Thymus (tissue), 14 donors: ENCODE measurements at places on chromosomes 5 and 9. TPM values are rescaled to one million over a fixed set of nuclear protein-coding genes. Genes with fewer than 3 reads are reported as not detected.

DNA sequence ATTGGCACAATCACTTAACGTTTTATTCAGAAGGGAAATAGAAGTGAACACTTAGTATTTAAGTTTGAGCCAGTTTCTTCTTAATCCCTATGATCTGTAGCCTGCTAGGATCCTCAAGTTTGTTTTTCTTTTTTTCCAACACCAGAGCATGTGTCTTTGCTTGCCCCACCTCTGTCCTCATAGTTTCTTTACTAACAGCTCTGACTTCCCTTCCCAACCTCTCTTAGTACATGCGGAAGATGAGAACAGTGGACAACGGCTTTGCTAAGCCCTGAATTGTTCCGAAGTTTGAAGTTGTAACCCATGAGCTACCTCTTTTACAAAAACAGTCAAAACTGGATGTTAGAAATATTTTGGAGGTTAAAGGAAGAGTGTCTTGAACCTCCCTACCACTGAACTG lies 61.7 kb upstream of the TAF11L2 start:
- H3K36me3 ChIP-seq: no peaks in the 10 kb centered on the region
- H3K4me3 ChIP-seq: no peak overlapping the region
- H3K4me1 ChIP-seq: no peaks in the 10 kb centered on the region
- H3K27me3 ChIP-seq: no peaks in the 10 kb centered on the region

DNA sequence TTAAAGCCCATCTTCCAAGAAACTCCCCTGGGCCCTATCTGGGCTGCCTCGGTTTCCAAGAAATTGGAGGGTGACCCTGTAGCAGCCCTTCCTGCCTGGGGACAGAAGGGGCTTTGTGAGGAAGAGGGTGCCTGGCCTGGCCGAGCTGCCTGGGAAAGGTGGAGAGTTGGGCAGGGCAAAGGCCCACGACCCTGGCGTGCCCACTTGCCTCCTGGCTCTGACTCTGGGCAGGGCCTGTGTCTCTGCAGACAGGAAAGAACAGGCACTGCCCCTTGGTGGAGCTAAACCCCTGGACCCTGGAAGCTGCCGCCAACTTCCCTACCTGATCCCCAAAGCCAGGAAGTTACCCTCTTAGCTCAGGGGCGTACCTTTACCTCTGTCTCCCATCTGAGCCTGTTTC lies 149.3 kb downstream of the RGS3 start:
- no peak overlapping the region for H3K27ac ChIP-seq
- H3K4me1 ChIP-seq: peaks cover 5% of the 10 kb centered on the region
- H3K27me3 ChIP-seq: no peaks in the 10 kb centered on the region

GRCh38 chr5:24353611-24354010 lies 291.2 kb downstream of the CDH10 start:
- H3K27me3 ChIP-seq: no peaks in the 10 kb centered on the region
- no peak overlapping the region for H3K27ac ChIP-seq
- H3K4me3 ChIP-seq: no peak overlapping the region
- no peaks in the 10 kb centered on the region for H3K36me3 ChIP-seq
- no peak for DNase-seq
- no peaks in the 10 kb centered on the region for H3K4me1 ChIP-seq

DNA sequence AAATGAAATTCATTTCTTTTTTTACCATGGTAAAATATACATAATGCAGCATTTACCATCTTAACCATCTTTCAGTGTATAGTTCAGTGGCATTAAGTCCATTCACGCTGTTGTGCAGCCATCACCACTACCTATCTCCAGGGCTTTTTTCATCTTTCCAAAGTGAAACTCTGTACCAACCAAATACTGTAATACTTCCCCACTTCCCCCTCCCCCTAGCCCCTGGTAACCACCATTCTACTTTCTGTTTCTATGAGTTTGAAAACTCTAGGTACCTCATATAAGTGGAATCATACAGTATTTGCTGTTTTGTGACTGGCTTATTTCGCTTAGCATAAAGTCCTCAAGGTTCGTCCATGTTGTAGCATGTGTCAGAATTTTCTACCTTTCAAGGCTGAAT lies 23.4 kb downstream of the SPAAR start:
- H3K4me3 ChIP-seq: no peak overlapping the region
- no peak for DNase-seq
- H3K36me3 ChIP-seq: no peaks in the 10 kb centered on the region
- H3K27me3 ChIP-seq: no peaks in the 10 kb centered on the region
- H3K4me1 ChIP-seq: peaks cover 3% of the 10 kb centered on the region

GRCh38 chr9:117704597-117704996 lies 394 bp downstream of the TLR4 start:
- H3K4me3 ChIP-seq: no peak overlapping the region
- no peaks in the 10 kb centered on the region for H3K4me1 ChIP-seq
- H3K27me3 ChIP-seq: no peaks in the 10 kb centered on the region
- no peak for DNase-seq
- no peaks in the 10 kb centered on the region for H3K36me3 ChIP-seq
- H3K27ac ChIP-seq: peak overlapping the region; percentile 43

GRCh38 chr9:121459513-121459912 lies 40.1 kb downstream of the GGTA1 start:
- no peaks in the 10 kb centered on the region for H3K36me3 ChIP-seq
- H3K4me3 ChIP-seq: no peak overlapping the region

- no peak overlapping the region for H3K27ac ChIP-seq
- no peaks in the 10 kb centered on the region for H3K27me3 ChIP-seq
- DNase-seq: no peak
- no peak overlapping the region for H3K4me3 ChIP-seq
- no peaks in the 10 kb centered on the region for H3K36me3 ChIP-seq
Measured at GRCh38 chr5:116415182-116415581, 159.4 kb downstream of the SEMA6A start.

DNA sequence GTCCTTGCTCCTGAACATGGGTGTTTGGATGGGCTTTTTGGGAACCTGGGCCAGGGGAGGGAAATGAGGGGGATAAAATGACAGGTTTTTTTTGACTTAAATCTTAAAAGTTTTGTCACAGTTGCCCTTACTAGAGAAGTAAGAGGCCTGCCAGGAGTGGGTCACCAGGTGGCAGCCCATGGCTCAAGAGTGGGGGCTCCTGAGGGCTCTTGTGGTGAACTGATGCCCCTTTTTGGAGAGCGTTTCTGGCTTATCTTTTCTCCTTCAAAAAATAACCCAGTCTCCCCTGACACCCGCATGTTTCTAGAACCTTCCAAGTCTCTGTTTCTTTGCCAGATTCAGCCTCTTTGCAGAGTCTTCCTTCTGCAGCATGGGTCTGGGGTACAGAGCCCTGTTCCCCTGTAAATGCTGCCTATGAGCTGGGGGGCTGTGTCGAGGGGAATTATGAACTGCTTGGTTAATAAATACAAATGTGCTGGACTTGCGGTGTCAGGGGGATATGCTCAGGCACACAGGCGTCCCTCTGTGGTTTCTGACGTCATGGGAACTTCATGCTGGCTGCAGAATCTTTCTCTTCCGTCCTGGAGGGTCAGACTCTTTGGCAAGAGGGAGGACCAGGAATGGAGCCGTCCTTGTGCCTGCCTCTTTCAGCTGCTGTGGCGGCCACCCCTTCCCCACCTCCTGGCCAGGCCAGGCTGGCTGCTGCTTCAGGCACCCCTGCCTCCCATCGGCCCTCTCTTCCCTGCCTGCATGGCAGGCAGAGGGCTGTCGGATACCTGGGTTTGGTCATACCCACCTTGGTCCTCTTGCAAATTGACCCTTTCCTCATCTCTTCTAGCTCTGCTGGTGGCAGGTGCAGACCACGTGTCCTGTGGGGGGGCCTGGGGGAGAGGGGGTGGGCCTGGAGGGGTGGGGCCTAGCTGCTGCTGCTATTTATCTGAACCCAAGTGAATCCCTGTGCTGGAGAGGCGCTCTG lies 30.1 kb downstream of the PTPA start:
- peaks cover 53% of the 10 kb centered on the region for H3K4me1 ChIP-seq
- H3K27me3 ChIP-seq: no peaks in the 10 kb centered on the region
- H3K4me3 ChIP-seq: peak overlapping the region; percentile 47
- H3K27ac ChIP-seq: peak overlapping the region; percentile 98

- H3K27me3 ChIP-seq: no peaks in the 10 kb centered on the region
- DNase-seq: no peak
- no peak overlapping the region for H3K4me3 ChIP-seq
- no peaks in the 10 kb centered on the region for H3K36me3 ChIP-seq
- no peak overlapping the region for H3K27ac ChIP-seq
Measured at GRCh38 chr5:151901611-151902010, 23.0 kb downstream of the GLRA1 start.

DNA sequence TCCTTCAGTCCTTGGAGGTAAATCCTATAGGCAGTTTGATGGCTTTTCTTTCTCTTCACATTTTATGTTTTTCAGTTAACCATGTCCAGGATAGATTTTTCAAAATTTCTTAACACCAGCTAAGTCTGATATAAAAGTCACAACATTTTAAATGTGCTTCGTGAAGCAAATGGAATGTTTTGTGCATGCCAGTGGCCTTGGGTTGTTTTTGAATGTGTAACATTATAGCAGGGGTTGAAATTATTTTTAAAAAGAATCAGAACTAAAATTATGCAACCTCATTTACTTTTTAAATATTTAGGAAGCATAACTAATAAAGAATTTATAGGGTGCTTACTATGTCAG lies 201.1 kb downstream of the ARHGEF28 start:
- H3K4me3 ChIP-seq: no peak overlapping the region
- H3K27ac ChIP-seq: no peak overlapping the region
- H3K4me1 ChIP-seq: no peaks in the 10 kb centered on the region
- H3K36me3 ChIP-seq: no peaks in the 10 kb centered on the region
- no peaks in the 10 kb centered on the region for H3K27me3 ChIP-seq

Gene LHX3
- 0.23 TPM for polyA plus RNA-seq

Gene CCDC192
- 0.11 TPM for polyA plus RNA-seq
